ENCODE measurements at places on chromosomes 7 and 10.
A peak's percentile ranks its signal among the peaks of the same experiment; 100 is the strongest.

DNA sequence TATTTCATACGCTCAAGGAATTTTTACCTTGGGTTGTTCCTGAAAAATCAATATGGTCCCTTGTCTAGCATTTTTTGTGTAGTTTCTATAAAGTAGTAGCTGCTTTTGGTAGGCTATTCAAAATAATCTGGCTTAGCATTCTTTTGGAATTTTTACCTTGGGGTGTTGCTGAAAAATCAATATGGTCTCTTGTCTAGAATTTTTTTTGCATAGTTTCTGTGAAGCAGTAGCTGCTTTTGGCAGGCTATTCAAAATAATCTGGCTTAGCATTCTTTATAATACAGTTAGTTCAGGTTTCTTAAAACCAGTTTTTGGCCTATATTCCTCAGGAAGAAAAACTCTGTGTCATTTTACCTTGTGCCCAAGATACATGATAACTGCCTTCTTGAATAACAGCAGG is 301.9 kb downstream of the SUGCT start:
- DNase-seq: no peak

GRCh38 chr7:124532166-124532565 is 233.4 kb downstream of the GPR37 start:
- no peak for DNase-seq

- DNase-seq: no peak
Observed at GRCh38 chr10:79396520-79396919, 48.9 kb downstream of the ZCCHC24 start.

DNA sequence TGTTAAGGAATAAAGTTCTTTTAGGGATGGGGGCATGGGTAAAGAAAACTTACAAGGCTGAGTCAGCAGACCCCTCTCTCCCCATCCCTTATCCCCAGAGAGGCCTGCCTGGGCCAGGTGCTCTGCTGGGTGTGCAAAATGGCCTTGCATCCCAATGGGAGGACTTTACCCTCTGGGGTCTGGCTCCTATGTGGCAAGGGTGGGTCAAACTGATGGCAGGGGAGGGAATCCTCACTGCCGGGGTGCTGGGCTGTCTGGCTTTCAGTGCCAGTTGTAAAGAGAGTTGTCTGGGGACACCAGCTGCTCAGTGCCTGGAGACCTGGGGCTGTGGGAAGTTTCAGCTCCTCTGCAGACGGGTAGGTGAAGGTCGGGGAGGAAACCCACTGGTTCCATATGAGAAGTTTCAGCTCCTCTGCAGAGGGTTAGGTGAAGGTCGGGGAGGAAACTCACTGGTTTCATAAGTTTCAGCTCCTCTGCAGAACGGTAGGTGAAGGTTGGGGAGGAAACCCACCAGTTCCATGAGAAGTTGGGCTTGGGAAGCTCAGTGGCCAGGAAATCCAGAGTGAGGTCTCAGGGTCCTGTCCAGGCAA is 127.2 kb upstream of the PODXL start:
- no peak for DNase-seq

GRCh38 chr7:149871576-149871975 is 2.2 kb upstream of the ATP6V0E2 start:
- no peak for DNase-seq

GRCh38 chr10:75276069-75276872 is 40.5 kb upstream of the COMTD1 start:
- no peak for DNase-seq

- DNase-seq: no peak
Observed at GRCh38 chr7:88480271-88480670, 173.6 kb upstream of the STEAP4 start.

DNA sequence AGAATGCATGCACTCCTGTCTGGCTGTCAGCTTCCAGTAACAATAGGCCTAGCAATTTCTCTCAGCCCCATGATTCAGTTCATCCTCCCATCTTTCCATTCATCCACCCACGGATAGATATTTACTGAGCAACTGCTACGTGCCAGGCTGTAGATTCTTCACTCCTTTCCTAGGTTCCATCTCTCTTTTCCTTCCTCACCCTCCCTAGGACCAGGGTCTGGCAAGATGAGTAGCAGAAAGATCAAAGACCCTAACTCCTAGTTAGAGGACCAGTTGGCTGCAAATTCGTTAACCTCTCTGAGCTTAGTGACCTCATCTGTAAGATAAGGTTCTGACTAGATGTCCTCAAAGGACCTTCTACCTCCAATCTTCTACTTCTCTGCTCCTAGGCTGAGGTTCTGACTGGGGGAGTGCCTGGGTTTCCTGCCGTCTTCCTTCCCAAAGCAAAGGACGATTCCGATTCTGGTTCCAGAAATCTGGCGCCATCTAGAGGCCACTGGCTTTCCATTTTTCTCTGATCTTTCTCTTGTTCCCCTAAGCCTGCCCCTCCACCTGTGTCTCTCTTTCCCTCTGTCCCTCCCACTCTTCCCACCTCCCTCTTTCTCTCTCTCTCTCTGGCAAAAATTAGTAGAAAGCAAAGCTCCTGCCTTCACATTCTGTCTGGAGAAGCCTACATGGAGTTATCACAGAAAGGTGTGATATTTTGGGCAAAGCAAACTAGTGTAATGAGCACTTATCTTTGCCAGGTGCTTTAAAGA is 26.2 kb downstream of the TBATA start:
- peak; percentile 69 for DNase-seq

DNA sequence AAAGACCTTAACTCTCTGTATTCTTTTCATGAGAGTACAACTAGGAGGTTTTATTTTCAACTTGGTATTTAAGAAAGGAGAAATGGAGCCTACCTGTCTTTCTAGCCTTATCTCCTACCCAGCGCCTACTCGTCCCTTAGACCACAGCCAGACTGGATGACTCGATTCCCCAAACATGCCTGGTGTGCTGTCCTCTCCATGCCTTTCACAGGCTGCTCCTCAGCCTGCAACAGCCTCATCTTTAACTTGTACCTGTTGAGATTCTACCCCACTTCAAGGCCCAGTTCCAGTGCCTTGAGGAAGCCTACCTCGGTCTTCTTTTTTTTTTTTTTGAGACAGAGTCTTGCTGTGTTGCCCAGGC is 29.4 kb downstream of the CPA1 start:
- no peak for DNase-seq

- peak; percentile 38 for DNase-seq
Observed at GRCh38 chr10:63976538-63976937, 455.3 kb downstream of the REEP3 start.

- no peak for DNase-seq
Observed at GRCh38 chr7:104272767-104273384, 55.5 kb upstream of the LHFPL3 start.

- DNase-seq: peak; percentile 77
Observed at GRCh38 chr10:96229568-96230030, 41.8 kb downstream of the BLNK start.

GRCh38 chr7:142030294-142030693 is 34.6 kb downstream of the MGAM start:
- no peak for DNase-seq

GRCh38 chr10:74167443-74167842 is 16.4 kb downstream of the ADK start:
- no peak for DNase-seq

Data from activated T-cell treated with anti-CD3 and anti-CD28 coated beads, Interleukin-2, amount 50 U/mL, for 24 hours (primary cell).